ENCODE measurements at places on chromosomes 3 and 15. TPM values are rescaled to one million over a fixed set of nuclear protein-coding genes. Genes with fewer than 3 reads are reported as not detected.

ADPGK gene
- 28.3 TPM for total RNA-seq

CCNL1 gene
- 213 TPM for total RNA-seq

PTX3 gene
- total RNA-seq, result 566 TPM

ITGB5 gene
- total RNA-seq, result 147 TPM

REC114 gene
- not detected for total RNA-seq

SLC15A2 gene
- total RNA-seq, result under 0.01 TPM

XCR1 gene
- not detected for total RNA-seq

FSIP1 gene
- 0.16 TPM for total RNA-seq

DPPA2 gene
- total RNA-seq, result not detected

ANKRD34C gene
- total RNA-seq, result not detected

LDHAL6B gene
- total RNA-seq, result not detected

IL5RA gene
- total RNA-seq, result not detected

TRPM1 gene
- 0.81 TPM for total RNA-seq

SAMMSON gene
- total RNA-seq, result not detected

ITPR1 gene
- total RNA-seq, result 58.8 TPM

ITPKA gene
- total RNA-seq, result 0.16 TPM

FOXL2NB gene
- total RNA-seq, result not detected

LINGO1 gene
- not detected for total RNA-seq

Measured in bladder microvascular endothelial cell (primary cell).